ENCODE measurements at places on chromosomes 5 and 9.

DNA sequence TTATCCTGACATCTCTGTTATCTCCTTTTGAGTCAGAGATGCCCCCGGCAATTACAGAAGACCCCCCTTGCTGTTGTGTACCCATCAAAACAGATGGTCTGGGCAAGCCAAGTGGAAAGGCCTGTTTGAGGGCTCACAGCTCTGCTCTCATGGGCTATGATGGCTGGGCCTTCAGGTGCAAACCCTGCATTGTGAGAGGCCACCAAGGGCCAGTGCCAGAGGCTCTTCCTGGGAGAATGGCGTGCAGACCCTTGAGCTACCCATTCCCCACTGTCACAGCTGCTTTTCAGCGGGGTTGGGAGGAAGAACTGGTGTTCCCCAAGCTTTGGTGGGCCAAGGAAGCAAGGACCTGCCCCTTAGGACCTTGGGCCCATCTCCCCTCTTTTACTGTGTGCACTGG, 174.7 kb upstream of the PPP1R26 start:
- no peak for DNase-seq

- DNase-seq: no peak
Observed at GRCh38 chr9:87334366-87334765, 163.3 kb upstream of the DAPK1 start.

DNA sequence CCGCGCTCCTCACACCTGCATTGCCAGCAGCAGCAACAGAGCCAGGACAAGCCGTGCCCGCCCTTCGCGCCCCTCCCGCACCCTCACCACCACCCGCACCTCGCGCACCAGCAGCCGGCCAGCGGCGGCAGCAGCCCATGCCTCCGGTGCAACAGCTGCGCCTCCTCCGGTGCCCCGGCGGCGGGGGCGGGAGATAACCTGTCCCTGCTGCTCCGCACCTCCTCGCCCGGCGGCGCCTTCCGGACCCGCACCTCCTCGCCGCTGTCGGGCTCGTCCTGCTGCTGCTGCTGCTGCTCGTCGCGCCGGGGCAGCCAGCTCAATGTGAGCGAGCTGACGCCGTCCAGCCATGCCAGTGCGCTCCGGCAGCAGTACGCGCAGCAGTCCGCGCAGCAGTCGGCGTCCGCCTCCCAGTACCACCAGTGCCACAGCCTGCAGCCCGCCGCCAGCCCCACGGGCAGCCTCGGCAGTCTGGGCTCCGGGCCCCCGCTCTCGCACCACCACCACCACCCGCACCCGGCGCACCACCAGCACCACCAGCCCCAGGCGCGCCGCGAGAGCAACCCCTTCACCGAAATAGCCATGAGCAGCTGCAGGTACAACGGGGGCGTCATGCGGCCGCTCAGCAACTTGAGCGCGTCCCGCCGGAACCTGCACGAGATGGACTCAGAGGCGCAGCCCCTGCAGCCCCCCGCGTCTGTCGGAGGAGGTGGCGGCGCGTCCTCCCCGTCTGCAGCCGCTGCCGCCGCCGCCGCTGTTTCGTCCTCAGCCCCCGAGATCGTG, 517 bp downstream of the KCNN2 start:
- DNase-seq: no peak

DNA sequence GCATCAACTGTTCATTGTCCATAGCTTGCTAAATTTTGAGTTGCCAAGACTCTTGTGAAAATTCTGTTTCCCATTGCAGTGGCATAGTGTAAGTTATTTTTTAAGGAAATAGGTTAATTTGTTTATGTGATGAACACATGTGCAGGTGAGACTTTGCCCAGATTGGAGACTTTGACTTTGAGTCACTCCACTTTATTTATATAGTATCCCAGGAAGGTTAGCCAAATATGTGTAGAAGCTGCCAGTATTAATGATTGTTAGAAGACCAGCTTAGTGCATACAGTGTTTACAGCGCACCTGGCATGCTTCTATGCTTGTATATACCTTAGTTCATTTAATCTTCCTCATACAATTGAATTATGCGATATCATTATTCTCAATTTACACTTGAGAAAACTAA, 51.0 kb downstream of the MTAP start:
- no peak for DNase-seq

DNA sequence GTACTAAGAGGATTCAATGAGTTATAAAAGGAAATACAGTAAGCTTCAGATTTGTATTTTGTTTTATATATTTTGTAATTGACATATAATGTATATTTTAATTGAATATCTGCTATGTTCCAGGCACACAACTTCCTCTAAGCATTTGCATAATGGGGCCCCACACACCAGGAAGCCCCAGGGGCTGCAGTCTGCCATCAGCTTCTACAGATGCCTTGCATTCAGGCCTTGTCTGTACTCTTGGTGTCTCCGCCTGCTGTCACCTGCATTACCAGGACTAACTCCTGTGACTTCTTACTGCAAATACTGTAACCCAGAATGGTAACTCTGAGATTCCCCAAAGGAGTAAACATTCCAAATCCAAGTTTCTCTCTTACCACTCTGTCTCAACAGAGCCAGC, 20.6 kb downstream of the ARL15 start:
- no peak for DNase-seq

GRCh38 chr5:144659634-144660227, 489.1 kb downstream of the KCTD16 start:
- DNase-seq: no peak

- DNase-seq: no peak
Observed at GRCh38 chr9:115204904-115205453, 87.0 kb upstream of the TNC start.

GRCh38 chr9:134663084-134663483, 21.5 kb downstream of the COL5A1 start:
- no peak for DNase-seq

GRCh38 chr5:163190283-163190682, 247.1 kb upstream of the CCNG1 start:
- DNase-seq: no peak

GRCh38 chr5:150052956-150053712, 33.2 kb downstream of the CSF1R start:
- no peak for DNase-seq

GRCh38 chr5:159764283-159765134, 151.8 kb upstream of the ADRA1B start:
- DNase-seq: no peak

DNA sequence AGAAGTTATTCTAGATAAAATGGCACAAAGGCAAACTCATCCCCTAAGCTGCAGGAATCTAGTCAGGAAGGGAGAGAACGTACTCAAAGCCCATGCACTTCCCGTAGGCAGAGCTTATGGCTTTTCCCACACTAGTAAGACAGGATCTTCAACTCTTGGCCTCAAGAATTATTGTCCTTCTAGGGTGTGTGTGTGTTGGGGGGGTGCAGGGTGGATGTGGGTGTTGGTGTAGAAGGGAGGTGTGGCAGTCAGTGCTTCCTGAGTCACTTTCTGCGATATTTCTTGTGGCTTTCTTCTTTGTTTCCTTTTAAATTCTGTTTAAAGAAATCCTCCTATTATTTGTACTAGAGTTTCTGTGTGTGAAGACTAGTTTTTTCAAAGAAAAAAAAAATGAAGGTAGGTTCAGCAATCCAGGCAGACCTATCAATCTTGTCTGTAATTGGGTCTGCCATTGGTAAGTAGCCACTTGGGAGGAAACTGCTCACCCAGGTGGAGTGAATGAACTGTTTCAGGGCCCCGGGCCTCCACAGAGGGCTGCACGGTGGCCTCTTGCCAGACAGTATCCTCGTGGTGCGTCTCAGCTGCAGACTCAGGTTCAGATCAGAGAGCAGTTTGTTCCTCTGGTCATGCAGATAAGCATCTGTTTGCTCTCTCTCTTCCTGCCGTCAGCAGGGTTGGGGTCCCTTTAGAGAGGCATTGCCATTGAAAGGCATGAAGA, 131.9 kb downstream of the NPR3 start:
- DNase-seq: no peak

DNA sequence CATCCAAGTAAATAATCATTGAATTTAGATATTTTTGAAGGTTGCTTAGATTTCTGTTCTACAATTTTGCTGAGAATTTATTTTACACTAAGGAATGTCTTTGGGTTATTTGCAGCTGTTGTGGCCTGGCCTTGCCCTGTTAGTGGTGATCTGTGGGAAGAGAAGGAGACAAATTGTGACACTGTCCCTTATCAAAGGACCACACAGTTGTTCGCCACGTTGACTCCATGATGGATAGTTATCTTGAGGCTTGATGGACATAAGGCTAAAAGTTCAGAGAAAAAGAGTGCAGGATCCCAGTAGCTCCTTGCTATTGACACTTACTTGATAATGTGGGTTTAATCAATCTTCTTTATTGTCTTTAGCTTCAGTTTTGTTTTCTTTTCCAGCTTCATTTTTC, 186.6 kb upstream of the MEF2C start:
- DNase-seq: no peak

DNA sequence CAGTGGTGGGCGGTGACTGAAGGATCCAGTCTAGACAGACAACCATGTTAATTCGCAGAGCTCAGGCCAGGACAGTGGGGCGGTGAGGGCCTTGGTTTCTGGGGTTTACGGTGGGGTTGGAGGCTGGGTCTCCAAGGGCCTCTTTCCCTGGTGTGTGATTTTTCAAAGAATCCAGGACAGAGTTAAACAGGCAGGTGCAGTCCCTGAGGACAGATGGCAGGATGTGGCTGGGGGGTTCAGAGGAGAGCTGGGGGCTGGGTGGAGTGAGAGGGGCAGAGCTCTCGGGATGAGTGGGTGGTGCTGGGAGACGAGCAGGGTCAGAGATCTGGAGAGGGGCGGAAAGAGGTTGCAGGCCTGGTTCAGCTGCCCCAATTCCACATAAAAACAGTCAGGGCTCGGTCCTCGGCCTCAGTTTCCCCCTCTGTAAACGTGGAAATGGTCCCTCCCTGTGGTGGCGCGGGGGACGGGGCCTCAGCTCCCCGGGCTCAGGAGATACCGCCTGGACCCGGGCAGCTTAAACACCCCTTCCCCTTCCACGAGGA, 145.9 kb downstream of the GAPVD1 start:
- no peak for DNase-seq

- DNase-seq: no peak
Observed at GRCh38 chr9:69985971-69986370, 57.7 kb upstream of the MAMDC2 start.

GRCh38 chr5:52801329-52801728, 13.6 kb downstream of the ITGA1 start:
- no peak for DNase-seq

GRCh38 chr5:1975406-1975715, 92.6 kb upstream of the IRX4 start:
- DNase-seq: peak; percentile 88

DNA sequence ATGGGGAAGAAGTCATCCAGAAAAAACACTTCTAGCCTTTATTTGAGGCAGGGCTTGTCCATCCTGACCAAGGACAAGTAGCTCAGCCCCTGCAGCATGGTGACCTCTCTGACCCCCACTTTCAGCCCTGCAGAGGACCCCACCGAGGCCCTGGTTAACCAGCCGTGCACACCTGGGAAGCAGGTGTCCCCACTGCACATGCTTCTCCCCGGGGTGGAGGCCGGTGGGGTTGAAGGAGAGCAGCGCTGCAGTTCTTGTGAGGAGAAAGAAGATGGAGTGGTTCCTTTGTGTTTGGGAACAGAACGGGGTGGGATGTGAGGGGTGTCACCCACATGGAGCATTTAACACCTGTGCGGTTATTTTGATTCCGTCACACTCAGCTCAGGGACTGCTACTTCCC, 21.1 kb upstream of the ZBTB34 start:
- no peak for DNase-seq

DNA sequence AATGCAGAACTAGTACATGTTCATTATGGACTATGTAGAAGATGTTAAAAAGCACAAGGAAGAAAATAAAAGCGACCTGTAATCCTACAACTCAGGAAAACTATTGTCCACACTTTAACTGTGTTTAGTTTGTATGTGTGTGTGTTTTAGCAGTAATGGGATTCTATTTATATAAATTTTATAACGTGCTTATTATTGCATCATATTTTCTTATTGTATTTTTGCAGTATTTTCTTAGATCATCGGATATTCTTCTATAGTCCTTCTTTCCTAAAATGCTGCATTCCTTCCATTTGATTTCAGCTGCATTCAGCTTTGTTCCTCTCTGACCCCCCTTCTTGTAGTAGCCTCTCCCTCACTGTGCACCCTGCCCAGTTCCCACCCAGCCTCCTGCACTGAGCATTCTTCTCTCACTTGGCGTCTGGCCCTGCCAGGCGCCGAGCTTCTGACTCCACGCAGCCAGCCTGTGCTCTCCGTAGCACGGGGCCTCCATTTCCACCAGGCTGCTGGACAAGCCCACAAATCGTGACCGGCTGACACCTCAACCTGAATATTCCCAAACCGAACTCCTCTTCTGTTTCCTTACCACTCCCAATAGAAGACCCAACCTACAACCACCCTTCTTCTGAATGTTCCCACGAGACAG, 39.9 kb downstream of the MVB12B start:
- DNase-seq: no peak

DNA sequence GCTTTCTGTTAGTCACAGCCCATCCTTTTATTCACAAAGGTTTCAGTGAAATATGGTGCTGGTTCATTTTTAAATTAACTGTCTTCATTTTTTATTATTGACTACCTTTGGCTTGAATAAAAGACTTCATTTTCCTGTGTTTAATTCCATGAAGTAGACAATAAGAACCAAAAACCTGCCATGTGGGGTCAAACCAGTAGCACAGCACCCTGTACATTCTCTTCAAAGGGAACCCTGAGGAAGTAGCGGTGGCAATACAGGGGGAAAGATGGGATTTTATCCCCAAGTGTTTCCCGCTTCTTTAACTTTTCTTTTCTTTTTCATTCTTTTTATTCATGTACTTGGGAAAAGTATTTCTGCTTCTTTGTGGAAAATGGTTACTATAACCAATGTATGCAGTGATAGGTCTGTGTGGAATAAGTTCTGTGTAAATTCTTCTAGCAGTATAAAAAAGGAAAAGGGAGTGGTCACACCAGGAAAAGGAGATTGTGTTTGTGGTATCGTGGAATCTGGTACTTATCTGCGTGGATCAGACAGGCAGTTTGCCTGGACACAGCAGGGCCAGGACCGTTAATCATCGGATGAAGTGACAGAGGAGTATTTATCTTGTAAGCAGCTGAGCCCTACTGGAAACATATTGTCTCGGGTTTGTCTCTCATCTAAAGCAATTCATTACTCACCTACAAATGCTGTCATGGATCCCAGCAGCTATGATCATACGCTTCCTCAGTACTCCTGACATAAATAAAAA, 94.2 kb downstream of the PPIC start:
- peak; percentile 38 for DNase-seq

- DNase-seq: no peak
Observed at GRCh38 chr9:93730648-93731047, 154.3 kb downstream of the PHF2 start.

- DNase-seq: no peak
Observed at GRCh38 chr9:126036881-126037291, 289.7 kb downstream of the PBX3 start.

- DNase-seq: no peak
Observed at GRCh38 chr5:172795318-172795977, 24.5 kb upstream of the DUSP1 start.

GRCh38 chr5:54693936-54694657, 176.5 kb downstream of the SNX18 start:
- no peak for DNase-seq

- no peak for DNase-seq
Observed at GRCh38 chr5:168713051-168713450, 133.9 kb upstream of the PANK3 start.

Data from DMS153 (cell line).